Ureter (tissue), 1 donor: ENCODE measurements at places on chromosomes 11 and 22. TPM values are rescaled to one million over a fixed set of nuclear protein-coding genes. Genes with fewer than 3 reads are reported as not detected.

Gene KRTAP5-2
- not detected for total RNA-seq

Gene CCDC73
- total RNA-seq = 0.26 TPM

Gene MS4A6E
- total RNA-seq = not detected

Gene CLTCL1
- total RNA-seq = 5.8 TPM

Gene FLRT1
- total RNA-seq = 0.13 TPM

Gene CDC45
- 1.1 TPM for total RNA-seq

Gene MYBPC3
- total RNA-seq = 0.18 TPM

Gene HIC2
- total RNA-seq = 4.0 TPM

Gene DBX1
- total RNA-seq = not detected

Gene MISFA
- 5.9 TPM for total RNA-seq

Gene SAA4
- total RNA-seq = not detected

Gene SCGB2A2
- total RNA-seq = not detected
